ENCODE measurements at places on chromosomes 16 and 17.

DNA sequence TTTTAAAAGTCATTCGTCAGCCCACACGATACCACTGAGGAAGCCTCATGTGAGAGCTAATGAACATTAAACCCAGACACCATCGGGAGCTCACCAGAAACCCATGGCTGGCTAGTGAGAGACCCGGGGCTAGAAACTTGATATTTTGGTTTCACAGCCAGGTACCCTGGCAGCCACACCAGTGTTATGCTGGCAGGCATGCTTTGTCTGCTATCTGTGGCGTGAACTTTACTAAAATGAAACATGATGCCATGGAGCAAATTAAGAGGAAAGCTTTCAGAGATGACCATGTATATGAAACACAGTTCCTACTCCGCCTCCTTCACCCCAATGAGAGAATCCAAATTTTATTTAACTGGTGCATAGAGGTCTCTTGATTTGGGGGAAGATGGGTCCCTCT lies 291.2 kb downstream of the IRX3 start:
- DNase-seq = no peak

DNA sequence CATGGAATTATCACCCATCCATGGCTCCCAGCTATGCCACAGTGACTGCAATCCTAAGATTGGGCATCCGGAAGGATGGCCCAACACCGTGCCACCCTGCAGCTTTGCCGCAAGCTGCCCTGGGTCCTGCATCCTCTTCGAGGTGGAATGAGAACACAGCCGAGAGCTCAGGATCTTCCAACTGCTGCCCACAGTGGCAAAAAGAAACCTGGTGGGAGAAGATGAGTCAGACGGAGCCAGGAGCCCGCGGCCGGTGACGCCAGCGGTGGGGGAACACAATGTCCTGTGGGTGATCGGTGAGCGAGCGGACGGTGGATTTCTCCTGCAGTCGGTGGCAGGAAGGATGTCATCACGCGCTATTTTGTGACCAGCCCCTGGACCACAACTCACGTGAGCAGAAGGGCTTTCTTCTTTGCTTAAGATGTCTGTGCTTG lies 20.1 kb downstream of the CD7 start:
- peak; percentile 94 for DNase-seq

DNA sequence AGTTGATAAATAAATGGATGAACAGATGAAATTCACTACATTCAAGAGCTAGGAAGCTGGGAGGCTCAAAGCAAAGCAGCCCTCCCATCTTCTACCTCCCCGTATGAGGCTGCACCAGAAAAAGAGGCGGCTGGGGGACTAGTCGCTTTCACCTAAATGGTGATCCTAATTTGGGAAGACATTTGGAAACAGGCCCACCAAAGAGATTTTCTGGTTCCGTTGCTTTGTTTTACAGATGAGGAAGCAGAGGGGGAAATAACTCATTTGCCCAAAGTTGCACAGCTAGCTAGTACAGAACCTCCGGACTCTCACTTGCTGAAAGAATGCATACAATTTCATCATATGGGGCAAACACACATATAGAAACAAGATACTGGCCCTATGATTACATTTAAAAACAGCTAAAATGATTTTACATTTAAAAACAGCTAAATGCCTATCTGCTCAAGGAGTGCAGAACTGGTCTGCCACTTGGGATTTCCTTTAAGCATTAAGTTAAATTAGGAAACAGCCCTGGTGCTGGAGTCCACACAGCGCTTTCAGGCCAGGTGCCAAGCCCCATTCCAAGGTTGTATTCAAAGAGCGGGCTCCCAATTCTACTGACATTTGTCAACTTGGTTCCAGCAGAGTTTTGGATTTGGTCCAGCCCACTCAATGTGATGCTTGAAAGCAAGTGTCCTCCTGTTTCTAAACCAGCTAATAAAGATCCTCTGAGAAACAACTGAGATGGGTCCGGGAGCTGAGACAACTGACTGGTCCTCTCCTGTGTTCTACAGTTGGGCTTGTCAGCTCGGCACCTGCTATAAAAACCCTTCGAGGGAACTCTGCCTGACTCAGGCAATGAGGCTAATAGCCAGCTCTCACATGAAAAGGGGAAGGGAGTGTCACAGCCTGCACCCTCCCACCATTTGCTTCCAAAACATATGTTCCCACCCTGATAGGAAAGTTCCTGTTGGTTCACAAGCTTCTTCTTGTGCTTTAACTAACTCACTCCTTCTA lies 11.7 kb downstream of the ERN1 start:
- DNase-seq = peak; percentile 74

DNA sequence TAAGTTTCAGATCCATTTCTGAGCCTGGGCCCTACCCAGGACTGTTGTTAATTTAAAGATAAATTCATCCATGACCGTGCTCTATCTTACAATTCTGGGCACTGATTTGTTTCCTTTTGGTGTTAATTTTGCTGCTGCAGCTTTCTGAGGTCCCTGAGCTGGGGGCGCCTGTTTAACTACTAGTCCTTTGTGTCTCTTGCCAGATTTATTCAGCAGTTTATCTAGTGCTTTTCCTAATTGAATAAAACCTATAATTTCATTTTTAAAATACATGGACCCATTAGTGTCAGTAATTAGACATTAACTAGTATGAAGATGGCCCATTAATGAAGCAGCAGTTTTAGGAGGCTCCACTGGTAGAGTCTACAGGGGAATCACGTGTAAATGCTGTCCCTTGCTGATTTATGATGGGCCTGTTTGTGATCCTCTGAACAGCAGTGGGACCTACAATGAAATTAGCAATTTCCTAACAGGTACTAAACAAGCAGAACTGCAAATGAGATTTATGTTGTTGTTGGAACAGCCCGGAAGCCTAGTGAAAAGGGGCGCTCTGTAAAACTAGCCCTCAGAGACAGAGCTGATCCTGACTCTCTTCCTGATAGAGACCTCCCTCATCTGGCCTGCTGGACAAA lies 54.7 kb downstream of the HS3ST2 start:
- DNase-seq = no peak

DNA sequence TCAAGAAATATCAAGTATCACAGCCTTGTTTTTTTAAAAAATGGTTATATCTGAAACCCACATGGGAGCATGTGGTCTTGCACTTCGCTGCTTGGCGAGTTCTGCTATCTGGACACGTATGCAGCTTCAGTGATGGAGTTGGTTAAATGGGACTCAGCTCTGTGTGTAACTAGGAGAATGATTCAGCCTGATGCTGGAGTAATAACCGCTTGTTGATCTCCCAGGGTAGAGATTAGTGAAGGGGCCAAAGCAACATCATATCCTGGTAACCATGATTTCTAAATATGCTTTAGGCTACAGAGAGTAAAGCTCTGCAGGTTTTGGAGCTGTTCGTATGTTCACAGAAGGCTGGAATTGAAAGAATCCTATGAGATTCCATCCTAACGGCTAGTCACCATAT lies 63.2 kb downstream of the IQCK start:
- DNase-seq = no peak

GRCh38 chr17:413016-413350 lies 60.4 kb upstream of the RPH3AL start:
- no peak for DNase-seq

GRCh38 chr16:7344830-7345780 lies 12.5 kb downstream of the RBFOX1 start:
- DNase-seq = no peak

GRCh38 chr17:81863833-81864768 lies 3.8 kb upstream of the P4HB start:
- DNase-seq = no peak

GRCh38 chr16:81600275-81600674 lies 155.7 kb downstream of the CMIP start:
- DNase-seq = no peak

DNA sequence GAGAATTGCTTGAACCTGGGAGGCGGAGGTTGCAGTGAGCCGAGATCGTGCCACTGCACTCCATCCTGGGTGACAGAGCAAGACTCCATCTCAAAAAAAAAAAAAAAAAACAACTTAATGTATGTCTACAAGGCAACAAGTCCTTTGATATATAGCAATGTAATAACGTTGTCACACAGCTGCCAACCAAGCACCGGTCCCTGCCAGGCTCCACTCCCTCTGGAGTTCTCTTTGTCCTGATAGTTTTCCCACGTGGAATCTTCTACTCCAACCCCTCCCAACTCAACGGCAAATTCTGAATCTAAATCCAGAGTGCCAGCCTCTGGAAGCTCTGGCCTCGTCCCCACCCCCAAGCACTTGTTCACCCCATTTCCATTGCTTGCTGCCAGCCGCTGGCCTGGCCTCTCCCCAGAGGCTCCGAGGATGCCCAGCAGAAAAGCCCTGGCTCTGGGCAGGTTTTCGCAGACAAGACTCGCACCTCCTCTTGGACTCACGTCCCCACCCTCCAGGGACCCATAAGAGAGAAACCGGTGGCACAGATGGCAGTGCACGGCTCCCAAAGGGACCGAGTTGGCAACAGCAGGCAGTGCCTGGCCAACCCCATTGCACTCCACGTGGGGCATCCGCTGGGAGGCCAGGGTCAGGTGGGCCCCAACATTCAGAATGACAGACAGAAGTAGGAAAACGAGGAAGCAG lies 15.9 kb upstream of the CBX2 start:
- DNase-seq = no peak

GRCh38 chr16:73047536-73048291 lies at the start of gene ZFHX3:
Gene ZFHX3 (minus strand): TSS chr16:73048128. CDS start chr16:72960145, 87,983 bp downstream.
- peak; percentile 90 for DNase-seq

- DNase-seq = no peak
These were observed 47.7 kb upstream of the XYLT1 start for GRCh38 chr16:17518441-17518840.

DNA sequence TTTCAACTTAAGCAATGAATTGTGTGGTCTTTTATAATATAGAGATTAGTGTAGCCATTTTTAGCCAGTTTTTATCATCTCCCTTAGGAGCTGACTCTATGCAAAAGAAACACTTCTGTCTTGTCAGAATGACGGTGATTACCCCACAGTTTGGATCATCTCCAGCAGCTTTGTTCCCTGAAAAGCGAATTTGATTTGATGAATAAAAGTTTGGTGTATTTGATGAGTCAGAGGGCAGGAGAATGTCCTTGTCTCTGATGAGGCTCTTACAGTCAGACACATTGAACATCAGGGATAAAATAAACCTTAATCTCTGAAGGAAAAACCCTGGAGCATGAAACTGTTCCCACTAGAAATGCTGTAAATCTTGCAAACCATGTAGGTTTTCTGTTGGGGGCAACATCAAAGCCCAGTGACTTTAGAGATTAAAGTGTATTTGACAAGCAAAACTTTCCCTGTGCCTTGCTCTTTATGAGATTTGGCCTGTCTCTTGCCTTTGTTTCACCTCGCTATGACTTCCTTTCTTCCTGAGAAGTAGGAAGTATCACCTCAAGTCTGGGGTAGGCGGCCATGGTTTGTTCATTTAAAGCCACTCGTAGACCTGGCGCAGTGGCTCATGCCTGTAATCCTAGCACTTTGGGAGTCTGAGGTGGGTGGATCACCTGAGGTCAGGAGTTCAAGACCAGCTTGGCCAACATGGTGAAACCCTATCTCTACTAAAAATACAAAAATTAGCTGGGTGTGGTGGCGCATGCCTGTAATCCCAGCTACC lies 209.3 kb downstream of the FTO start:
- DNase-seq = peak; percentile 77

GRCh38 chr17:66678061-66678460 lies 156.9 kb upstream of the CACNG5 start:
- DNase-seq = no peak

- no peak for DNase-seq
These were observed 212.3 kb upstream of the SDK2 start for GRCh38 chr17:73856556-73856955.

DNA sequence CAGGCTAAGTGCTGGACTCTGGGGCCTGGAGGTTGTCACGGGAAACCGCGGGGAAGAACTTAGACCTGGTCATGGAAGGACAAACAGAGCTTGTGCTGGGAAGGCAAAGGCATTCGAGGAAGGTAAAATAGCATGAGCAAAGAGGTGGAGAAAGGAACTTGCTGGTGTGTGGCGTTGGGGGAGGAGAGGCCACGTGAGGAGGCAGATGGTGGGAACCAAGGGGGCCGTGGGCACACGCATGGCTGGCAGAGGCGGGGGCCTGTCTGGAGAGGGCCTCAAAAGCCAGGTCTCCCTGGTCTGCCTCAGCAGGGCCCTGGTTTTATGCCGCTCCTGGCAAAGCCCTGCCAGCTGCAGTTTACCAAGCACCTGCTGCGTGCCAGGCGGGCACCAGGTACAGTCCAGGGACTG lies 15.3 kb downstream of the CORO7 start:
- no peak for DNase-seq
